HS-27A (cell line): ENCODE measurements at places on chromosomes 7 and 10.

DNA sequence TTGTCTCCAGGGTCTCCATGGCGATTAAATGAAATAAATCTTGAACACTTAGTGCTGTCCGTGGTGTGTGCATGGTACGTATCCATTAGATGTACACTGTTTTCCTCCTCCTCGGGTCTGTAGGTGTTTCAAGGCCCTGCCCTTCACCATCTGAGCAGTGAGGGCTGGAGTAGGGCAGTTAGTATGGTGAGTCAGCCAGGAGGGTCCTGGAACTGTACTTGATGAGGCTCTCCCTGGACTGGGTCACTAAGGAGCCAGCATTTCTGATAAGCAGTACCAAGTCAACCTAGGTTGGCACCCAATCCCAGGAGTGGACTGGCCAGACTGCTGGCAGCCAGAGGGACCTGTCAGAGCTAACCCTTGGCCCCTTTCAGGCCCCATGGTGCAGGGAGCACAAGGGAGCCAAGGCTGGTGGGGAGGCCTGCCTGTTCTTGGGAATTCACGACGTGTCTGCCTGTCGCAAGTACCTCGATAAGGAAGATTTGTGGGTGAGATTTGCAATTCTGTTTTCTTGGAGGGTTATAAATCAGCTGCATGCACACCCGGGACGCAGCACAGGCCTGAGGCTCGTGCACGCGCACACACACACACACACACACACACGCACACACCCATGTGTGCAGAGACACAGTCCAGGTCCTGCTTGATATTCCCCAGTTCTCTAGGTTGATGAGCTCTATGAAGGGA, 114.2 kb downstream of the ZMIZ1 start:
- DNase-seq, result no peak

DNA sequence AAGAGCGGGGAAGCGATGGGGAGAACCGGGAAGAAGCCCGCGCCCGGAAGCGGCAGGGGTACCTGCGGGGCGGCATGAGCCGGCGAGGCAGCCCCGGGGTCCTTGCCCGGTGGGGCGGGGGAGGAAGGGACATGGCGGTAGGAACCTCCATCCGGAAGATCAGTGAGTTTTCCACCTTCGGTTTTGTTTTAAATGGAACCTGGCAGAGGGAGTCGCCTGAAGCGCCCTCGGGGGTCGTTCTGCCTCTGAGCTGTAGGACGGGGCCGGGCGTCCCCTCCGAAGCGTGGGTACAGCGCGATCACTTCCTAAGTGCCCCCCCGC, 471 bp downstream of the PFKP start:
- no peak for DNase-seq

GRCh38 chr7:1946025-1946772, 276.1 kb downstream of the ELFN1 start:
- DNase-seq, result no peak

- peak; percentile 48 for DNase-seq
Observed at GRCh38 chr10:113788604-113789083, 37.2 kb downstream of the PLEKHS1 start.

- no peak for DNase-seq
Observed at GRCh38 chr7:100493476-100494264, 9.9 kb downstream of the NYAP1 start.

DNA sequence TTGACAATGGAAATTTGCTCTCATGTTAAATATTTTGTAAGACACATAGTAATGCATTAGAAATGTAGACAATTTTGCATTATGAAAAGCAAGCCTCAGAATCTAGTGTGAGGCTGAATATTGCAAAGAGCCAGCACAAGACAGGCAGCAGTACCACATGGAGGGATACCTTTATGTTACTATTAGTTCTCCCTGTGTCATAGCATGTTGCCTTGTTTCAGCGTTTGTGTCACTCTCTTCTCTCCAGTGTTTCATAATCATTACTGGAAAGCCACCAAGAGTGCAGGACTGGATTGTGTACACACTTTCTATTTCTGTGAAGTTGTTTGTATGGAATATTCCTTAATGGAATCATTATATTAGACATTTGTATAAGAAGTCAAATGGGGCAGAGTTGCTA, 8.5 kb downstream of the AHR start:
- DNase-seq, result no peak

GRCh38 chr10:71427246-71427645, 30.5 kb downstream of the CDH23 start:
- DNase-seq, result no peak

DNA sequence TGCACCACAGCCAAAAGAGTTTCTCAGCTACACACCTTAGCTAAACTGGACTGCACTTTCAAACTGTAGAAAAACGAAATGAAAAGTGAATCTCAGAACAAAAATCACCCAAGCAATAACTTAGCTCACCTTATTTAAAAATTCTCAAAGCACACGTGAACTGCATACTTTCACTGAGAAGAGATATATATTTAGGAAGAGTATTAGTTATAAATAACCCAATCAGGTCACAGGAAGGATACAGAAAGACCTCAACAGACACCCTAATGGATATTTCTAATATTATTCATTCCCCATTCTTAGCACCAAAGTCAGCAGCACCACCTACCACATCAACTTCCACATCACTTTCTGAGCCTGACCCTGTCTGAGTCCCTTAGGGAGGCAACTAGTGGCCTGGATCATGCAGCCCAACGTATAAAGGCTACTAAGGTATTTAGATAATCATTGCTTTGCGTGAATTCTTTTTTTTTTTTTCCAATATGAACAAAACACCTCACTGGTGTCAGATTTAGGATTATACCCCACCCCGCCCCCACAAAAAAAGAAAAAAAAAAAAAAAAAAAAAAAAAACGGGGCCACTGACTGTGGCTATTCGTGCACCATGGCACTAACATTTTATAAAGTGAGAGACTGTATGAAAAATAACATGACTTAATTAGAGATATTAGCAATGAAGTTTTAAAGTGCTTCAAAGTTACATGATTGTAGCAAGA, 2.6 kb downstream of the ABI1 start:
- no peak for DNase-seq

DNA sequence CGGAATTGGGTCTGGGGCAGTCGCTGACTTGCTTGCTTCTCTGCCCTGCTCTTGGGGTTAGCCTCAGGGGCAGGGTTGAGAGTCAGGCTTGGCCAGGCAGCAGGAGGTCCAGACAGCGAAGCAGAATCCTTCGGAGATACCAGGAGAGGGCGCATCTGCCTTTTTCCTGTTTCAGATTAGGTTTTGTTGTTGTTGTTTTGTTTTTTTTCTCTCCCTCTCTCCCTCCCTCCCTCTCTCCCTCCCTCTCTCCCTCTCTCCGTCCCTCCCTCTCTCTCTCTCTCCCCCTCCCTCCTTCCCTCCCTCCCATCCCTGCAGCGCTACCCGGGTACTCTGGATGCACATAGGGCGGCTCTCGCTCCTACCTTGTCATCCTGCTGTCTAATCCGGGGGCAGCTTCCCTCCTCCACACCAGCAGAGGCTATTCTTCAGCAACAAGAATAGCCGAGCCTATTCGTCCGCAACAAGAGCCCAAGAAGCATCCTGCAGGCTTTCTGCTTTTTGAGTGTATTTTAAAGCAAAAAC, 758 bp upstream of the OPTN start:
- no peak for DNase-seq
